ENCODE measurements at places on chromosomes 3 and 15. TPM values are rescaled to one million over a fixed set of nuclear protein-coding genes. Genes with fewer than 3 reads are reported as not detected.

DBR1 gene
- 38.8 TPM for total RNA-seq

ATP2B2 gene
- total RNA-seq: 79.5 TPM

UBA5 gene
- 85.0 TPM for total RNA-seq

ITGA11 gene
- total RNA-seq: 0.62 TPM

HCN4 gene
- 3.0 TPM for total RNA-seq

CLDN18 gene
- total RNA-seq: not detected

TRPM1 gene
- not detected for total RNA-seq

SPESP1 gene
- 0.16 TPM for total RNA-seq

CHRNA5 gene
- 4.8 TPM for total RNA-seq

LRRC2 gene
- 7.8 TPM for total RNA-seq

PROS1 gene
- 14.2 TPM for total RNA-seq

MOBP gene
- 0.94 TPM for total RNA-seq

C3orf52 gene
- 0.31 TPM for total RNA-seq

CAMK1 gene
- 56.1 TPM for total RNA-seq

CPEB1 gene
- 2.8 TPM for total RNA-seq

STAC gene
- 12.8 TPM for total RNA-seq

RYR3 gene
- total RNA-seq: 15.4 TPM

FOXB1 gene
- total RNA-seq: not detected

CDHR4 gene
- not detected for total RNA-seq

TEX55 gene
- not detected for total RNA-seq

SLC41A3 gene
- total RNA-seq: 74.1 TPM

ST8SIA2 gene
- 81.6 TPM for total RNA-seq

MAPK6 gene
- total RNA-seq: 98.3 TPM

TUSC7 gene
- total RNA-seq: not detected

GOLIM4 gene
- 27.9 TPM for total RNA-seq

LRRC15 gene
- total RNA-seq: not detected

LSAMP gene
- total RNA-seq: 47.3 TPM

SEMA3B gene
- 2.3 TPM for total RNA-seq

APOD gene
- total RNA-seq: 3.6 TPM

SLC28A2 gene
- total RNA-seq: not detected

DAZL gene
- not detected for total RNA-seq

Data from occipital lobe (tissue), 3 donors.